ENCODE measurements at places on chromosomes 16 and 17.

DNA sequence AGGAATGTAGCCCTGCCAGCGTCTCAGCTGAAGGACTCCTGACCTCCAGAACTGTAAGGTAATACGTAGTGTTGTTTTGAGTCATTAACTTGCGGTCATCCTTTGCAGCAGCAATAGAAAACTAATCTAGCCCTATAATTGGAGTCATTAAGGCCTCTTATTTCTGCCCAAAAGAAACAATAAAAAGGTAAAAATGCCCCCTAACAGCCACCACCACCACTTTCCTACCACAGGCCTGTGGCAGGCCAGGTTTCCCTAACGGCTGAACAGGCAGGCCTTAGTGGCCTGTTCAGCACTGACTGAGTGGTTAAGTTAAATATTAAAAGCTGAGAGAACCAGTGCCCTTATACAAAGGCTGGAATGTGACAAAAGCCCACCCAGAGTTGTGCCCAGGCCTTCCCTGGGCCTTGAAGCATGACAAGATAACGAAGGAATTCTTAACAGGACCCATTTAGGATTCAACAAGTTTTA is 286.5 kb upstream of the ERCC4 start:
- no peak for DNase-seq

DNA sequence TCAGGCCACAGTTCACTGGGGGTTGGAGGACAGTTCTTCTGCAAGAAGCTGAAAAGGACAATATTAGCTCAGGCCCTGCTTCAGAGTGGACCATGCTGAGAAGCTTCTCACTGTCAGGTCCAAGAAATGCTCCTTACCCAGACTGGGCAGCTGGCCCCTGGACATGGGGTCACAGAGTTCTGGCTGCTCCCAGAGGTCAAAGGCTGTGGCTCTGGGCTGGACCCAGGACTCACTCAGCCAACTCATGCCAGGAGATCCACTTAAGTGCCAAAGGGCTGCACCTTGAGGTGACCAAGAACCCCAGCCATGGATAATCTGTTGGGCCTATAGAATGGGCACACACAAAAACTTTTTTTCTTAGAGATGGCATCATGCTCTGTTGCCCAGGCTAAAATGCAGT is 4.0 kb downstream of the CES2 start:
- DNase-seq = no peak

DNA sequence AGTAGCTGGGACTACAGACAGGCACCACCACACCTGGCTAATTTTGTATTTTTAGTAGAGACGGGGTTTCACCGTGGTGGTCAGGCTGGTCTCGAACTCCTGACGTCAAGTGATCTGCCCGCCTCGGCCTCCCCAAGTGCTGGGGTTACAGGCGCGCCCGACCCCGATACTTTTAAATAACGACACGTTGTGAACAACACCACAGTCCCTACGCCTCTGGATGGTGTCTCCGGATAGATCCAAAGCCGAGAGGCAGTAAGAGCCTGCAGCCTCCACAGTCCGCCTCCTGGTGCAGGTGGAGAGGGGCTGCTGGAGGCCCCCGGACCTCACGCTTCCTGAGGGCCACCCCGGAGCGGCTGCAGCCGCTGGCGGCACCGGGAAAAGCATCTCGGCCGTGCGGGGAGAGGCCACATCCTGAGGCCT is 741 bp upstream of the TLCD3A start:
- no peak for DNase-seq

- no peak for DNase-seq
These were observed 5.8 kb upstream of the ATP2C2 start for GRCh38 chr16:84362471-84362941.

GRCh38 chr16:49019831-49020230 is 261.8 kb downstream of the CBLN1 start:
- DNase-seq = no peak

DNA sequence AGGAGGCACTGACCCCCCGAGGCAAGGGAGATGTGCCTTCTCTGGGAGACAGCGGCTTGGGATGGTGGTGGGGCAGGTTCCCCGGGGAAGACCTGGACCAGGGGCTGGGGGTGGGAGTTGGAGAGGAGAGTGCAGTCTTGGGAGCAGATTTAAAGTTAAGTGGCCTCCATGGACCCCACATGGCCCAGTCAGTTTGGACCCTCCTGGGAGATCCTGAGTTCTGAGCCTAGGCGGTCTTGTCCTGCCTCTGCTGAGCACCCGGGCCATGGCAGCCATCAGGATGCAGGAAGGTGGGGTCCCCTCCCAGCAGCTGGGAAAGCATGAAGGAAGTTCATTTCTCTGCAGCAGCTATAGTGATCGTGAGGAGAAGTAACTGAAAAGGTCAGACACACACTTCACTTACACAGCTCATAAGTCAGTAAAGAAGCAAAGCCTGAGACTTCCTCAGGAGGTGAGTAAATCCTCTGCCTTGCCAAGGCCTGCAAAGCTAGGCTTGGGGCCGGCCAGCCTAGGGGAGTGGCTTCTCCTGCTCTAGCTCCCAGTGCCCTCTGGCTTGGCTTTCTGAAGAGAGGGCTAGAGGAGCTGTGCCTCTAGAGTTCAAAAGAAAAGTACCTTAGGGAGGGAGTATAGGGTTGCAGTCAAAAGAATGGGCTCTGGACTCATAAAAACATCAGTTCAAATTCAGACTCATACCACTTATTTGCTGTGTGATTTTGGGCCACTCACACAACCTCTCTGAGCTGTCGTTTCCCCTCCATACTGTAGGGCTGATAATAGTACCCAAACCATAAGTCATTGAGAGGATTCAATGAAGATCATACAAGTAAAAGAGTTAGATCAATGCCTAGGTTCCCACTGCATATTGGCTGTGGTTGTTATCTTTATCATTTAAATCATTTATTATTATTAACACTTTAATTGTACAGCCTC is 31.0 kb upstream of the C16orf78 start:
- no peak for DNase-seq

GRCh38 chr16:74501484-74502478 is 80.5 kb upstream of the CLEC18B start:
- DNase-seq = no peak

DNA sequence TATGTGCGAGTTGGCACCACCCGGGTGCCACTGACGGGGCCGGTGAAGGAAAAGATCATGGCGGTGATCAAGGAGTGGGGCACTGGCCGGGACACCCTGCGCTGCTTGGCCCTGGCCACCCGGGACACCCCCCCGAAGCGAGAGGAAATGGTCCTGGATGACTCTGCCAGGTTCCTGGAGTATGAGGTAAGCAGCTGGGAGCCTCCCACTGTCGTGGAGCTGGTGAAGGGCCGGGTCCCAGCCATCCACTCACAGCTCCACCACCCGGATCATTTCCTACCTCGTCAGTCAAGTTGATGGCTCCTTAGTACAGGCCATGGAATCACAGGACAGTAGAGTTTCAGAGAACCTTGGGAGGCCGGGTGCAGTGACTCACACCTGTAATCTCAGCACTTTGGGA is 20.0 kb downstream of the ATP2A1 start:
- DNase-seq = no peak

GRCh38 chr17:28230011-28230410 is 89.0 kb upstream of the TMEM97 start:
- DNase-seq = no peak

DNA sequence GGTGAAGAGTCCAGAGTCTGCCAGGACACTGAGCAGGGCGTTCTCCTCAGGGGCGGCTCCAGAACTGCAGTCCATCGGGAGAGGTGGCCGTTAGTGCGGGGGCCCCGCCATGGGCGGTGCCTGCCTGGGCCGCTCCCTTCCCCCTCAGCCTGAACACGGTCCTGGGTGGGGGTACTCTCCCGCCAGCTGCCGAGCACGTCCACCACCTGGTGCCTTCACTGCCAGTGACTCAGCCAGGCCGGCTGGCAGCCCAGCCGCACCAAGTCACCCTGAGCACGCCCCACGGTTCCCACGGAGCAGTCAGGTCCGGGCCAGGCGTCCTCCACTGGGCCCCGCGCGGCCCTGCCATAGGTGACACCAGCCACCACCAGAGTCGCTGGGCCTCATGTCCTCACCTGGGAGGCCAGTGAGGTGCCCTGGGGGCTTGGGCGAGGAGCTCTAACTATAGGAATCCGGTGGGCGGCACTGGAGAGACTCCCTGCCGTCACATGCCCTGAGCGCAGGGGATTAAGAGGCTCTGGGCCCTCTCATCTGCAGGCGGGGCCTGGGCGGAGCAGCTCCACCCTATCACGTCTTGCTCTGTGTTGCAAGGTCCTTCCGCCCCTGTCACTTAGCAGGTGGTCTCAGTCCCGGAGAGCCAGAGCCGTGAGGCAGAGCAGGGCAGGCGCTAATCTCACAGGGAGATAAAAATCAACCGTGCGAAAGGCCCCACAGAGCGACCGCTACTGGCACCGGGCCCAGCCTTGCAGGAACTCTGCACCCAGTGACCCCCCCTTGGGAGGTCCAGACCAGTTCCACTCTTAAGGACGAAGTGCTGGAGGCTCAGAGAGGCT is 14.3 kb downstream of the PIEZO1 start:
- DNase-seq = peak; percentile 56
